ENCODE measurements at places on chromosomes 4 and X.

GRCh38 chr4:80093563-80093962 is 20.5 kb upstream of the ANTXR2 start:
- DNase-seq, result no peak

DNA sequence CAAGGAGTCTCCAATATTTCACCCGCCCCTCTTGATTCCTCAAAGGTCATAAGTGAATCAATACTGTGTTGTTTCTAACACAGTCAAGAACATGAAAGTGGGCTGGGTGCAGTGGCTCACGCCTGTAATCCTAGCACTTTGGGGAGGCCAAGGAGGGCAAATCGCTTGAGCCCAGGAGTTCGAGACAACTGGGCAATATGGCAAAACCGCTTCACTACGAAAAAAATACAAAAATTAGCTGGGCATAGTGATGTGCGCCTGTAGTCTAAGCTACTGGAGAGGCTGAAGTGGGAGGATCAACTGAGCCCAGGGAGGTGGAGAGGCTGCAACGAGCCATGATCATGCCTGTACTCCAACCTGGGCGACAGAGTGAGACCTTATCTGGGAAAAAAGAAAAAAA is 3.4 kb downstream of the ACSL1 start:
- no peak for DNase-seq

GRCh38 chrX:21427086-21427485 is 52.9 kb downstream of the CNKSR2 start:
- DNase-seq, result no peak

GRCh38 chrX:134676436-134676835 is 18.2 kb upstream of the PLAC1 start:
- no peak for DNase-seq

DNA sequence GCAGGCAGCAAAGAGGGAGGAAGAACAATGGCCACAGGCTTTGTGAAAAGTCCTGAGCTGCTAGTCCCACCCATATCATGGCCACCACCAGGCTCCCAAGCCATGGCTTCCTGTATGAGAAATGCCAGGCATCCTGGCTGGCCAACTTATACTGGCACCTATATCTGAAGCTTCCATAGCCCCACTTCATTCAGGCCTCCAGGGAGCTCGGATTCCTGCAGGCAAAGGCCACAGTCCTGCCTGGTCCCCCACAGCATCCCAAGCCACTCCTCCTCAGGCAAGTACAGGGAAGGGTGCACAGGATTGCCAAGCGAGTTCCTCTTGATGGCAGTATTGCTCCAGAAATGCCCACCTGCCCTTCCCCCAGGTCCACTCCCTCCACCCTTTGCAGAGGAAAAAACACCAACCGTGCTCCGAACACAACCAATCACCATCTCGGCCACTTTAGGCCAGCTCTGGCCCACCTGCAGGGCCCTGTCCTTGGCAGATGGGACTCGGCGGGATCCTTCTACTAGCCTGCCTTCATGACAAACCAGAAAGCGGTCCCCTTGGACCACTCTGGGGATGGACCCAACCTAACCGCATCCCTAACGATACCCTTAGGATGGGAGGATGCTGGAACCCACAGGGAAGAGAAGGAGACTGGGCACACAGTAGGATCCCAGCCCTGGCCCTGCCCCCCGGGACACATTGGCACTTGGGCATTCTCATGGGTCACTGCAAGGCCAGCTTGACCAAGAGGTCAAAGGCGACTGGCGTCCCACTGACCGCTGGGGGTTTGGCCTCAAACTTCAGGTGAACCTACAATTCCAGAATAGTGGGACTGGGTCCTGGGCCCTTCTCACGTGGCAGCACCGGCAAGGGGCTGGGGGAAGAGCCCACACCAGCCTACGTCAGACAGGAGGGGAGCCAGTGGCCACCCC is 220.4 kb upstream of the AGTR2 start:
- peak; percentile 47 for DNase-seq

DNA sequence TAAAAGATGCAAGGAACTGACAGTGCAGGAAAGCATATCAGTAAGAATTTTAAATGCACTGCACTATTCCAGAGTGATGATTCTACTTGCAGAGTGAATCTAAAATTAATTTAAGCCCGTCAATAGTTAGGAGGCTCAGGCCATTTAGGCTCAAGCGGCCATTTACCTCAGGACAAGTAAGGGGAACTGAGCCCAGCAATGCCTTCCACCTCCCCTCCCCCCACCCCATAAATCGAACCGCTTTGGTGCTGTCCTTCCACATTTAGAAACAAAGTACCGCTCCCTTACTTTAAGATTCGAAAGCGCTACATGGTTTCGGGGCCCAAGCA is 665 bp downstream of the RBM41 start:
- DNase-seq, result no peak

DNA sequence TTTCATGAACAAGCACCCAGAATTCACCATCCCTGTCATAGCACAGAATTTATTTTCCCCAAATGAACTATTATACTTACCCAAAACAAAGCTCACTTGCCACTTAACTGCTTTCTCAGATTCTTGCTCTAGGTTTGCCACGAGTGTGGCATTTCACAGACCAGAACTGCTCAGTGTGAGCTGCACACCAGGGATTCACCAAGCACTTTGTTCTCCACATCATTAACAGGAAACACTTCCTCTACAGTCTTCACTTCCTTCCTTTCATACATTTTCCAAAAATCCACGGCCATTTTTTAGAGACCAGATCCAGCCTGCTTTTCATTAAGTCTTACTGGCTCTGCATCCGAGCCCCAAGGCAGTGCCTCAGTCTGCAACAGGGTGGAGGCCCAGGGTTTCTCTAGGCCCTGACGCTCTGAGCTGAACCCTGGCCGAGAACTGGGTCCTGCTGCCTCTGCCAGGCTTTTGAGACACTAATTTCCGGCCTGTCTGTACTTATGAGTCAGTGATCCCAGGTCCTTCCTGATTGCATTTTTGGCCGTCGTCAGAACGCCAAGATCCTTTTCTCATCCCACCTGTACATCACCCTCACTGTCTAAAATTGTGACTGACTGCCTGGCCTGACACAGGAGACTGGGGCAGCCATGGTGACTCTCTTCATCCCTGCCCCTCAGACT is 67.6 kb upstream of the MTNR1A start:
- DNase-seq, result no peak

- no peak for DNase-seq
These were observed 87.3 kb downstream of the STPG2 start for GRCh38 chr4:98055800-98056501.

GRCh38 chr4:110411574-110412011 is 64.4 kb upstream of the ENPEP start:
- no peak for DNase-seq

DNA sequence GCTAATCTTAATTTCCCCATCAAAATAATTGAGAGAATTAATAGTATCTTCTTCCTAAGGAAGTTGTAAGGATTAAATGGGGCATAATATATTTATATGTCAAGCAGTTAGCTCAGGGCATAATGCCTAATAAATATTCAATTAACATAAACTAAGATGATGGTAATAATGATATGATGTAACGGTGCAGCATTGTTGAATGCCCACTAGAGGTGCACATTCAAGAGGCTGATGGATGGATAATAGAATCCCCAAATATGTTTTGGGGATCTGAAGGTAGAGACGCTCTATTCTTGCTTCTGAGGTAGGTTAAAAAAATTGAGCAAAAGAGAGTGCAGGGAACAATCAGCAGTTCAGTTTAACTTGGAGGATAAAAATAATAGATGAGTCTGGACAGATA is 37.1 kb downstream of the ATOH1 start:
- DNase-seq, result no peak

- no peak for DNase-seq
These were observed 29.9 kb upstream of the SOWAHD start for GRCh38 chrX:119728487-119728886.

GRCh38 chr4:9691238-9692065 is 90.0 kb upstream of the DRD5 start:
- peak; percentile 87 for DNase-seq

GRCh38 chrX:52553995-52554642 is 37.3 kb upstream of the XAGE1B start:
- DNase-seq, result no peak

GRCh38 chr4:165814256-165815020 is 58.6 kb upstream of the TLL1 start:
- DNase-seq, result no peak

GRCh38 chr4:112523008-112523721 is 7.2 kb upstream of the NEUROG2 start:
- no peak for DNase-seq

DNA sequence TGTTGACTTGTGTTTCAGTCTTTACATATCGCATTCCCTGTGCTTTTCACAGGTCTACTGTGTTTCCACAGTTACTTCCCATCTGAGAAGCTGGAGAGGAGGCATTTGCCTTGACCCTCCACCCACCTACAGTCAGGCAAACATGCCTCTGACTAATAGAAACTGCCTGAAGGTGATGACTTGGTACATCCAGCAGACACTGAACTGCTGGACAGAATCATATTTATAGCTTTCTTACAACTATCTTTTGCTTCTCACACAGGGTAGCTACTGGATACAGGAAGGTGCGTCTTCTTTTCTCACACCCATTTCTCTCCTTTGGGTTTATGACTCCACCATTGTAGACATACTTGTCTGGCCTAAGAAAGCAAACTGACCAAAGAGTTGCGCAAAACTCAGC is 58.0 kb downstream of the VGLL1 start:
- DNase-seq, result no peak
